ENCODE measurements at places on chromosomes 12 and 14.

DNA sequence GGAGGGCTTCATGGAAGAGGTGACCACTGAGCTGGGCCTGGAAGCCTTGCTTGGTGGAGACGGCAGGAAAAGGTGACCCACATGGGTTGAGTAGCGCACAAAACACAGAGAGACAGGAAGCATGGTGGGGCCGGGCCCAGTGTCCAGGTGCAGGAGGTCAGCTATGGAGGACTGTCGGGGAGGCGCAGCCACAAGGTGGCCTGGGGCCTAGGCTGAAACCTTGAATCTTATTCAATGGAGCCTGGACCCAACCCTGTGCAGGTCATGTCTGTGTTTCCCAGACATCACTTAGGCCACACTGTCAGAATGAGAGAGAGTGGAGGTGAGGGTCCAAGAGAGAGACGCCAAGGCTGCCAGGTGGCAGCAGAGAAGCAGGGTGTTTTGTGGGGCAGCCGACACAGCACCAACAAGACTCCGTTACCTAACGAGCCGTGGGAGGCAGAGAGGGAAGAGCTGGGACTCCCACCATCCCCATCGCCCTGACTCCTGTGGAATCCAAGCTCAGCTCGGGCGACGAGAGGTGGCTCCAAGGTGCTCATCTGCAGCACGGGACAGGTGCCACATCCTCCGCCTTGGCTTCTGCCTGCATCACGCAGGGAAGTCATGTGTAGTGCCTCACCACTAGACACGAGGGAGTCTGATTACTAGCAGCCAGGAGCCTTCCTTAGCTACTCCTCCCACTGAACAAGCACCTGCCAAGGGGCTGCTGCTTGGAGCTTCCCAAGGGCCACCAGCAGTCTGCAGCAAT, 38.7 kb downstream of the DEGS2 start:
- DNase-seq, result no peak

GRCh38 chr12:12387501-12387900, 30.6 kb downstream of the BORCS5 start:
- no peak for DNase-seq

GRCh38 chr14:71532344-71532743, 399.9 kb upstream of the RGS6 start:
- DNase-seq, result no peak

GRCh38 chr12:53289891-53290290, 5.5 kb upstream of the PFDN5 start:
- no peak for DNase-seq

DNA sequence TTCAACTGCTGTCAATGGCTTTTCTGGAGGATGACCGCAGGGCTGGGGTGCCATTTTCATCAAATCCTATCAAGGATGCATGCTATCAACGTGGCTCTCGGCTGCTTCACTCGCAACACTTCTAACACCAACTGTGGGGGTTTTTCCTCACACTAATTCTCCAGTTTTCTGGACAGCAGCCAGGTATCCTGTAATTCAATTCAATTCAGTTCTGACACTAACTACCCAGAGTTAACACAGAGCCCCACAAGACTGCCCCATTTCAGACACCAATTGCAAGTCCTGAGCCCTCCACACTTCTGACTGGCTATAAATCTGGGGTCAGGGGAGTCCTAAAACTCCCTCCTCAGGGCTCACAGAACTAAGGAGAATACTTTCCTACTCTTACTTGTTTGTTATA, 55.3 kb upstream of the TMCC3 start:
- DNase-seq, result no peak

- DNase-seq, result no peak
Measured at GRCh38 chr12:94498073-94498472, 38.4 kb upstream of the CEP83 start.

DNA sequence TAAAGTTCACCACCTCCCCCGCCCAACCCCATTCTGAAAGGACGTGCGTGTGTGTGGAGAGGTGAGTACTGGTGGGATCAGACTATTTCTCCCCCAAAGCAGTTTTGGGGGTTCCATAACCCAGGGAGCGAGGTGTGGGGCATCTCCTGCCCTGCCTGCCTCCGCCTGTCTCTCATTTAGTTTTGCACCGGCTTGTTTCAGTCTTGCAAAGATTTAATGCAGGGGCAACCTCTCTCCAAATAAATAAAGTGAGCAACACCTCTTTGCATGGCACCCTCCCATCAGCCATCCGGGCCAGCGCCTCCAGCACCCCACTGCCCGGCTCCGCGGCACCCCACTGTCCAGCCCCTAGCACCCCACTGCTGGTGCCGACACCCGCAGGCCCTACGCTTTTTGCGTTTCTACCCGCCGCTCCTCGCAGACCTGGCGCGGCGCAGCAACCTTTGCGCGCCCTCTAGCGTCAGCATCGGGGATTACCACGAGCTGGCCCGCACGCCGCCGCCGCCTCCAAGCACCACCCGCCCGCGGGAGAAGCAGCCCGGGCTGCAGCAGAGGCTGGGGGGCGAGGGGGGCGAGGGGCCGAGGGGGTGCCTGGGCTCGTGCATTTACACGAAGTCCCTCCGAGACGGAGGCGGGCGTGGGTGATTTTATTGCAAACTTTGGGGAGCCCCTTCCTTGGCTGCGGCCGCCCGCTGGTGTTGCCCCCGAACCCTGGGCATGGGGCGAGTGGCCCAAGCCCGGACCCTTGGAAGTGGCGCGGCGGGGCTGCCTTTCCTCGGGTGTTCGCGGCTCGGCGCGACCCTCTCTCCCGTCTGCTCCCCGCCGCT, 55.8 kb upstream of the VRK1 start:
- DNase-seq, result no peak

GRCh38 chr12:105492591-105493545, 162.4 kb downstream of the C12orf75 start:
- no peak for DNase-seq

- DNase-seq, result no peak
Measured at GRCh38 chr14:102601378-102601925, 9.0 kb downstream of the RCOR1 start.

- no peak for DNase-seq
Measured at GRCh38 chr12:66004922-66005703, 125.4 kb downstream of the LLPH start.

Measured in GF-D8 (cell line).